Stimulated activated CD4-positive, alpha-beta T cell treated with anti-CD3 and anti-CD28 coated beads, Interleukin-15, amount 100 ng/mL, for 1 hour (primary cell): ENCODE measurements at places on chromosomes 1 and 21.

- no peak for DNase-seq
Observed at GRCh38 chr1:6958407-6959030, 173.3 kb downstream of the CAMTA1 start.

GRCh38 chr21:26457817-26458216 is 115.3 kb downstream of the CYYR1 start:
- no peak for DNase-seq

GRCh38 chr1:8523666-8524206 is 205.8 kb downstream of the SLC45A1 start:
- no peak for DNase-seq

- DNase-seq = no peak
Observed at GRCh38 chr21:31366825-31367224, 22.8 kb upstream of the TIAM1 start.

DNA sequence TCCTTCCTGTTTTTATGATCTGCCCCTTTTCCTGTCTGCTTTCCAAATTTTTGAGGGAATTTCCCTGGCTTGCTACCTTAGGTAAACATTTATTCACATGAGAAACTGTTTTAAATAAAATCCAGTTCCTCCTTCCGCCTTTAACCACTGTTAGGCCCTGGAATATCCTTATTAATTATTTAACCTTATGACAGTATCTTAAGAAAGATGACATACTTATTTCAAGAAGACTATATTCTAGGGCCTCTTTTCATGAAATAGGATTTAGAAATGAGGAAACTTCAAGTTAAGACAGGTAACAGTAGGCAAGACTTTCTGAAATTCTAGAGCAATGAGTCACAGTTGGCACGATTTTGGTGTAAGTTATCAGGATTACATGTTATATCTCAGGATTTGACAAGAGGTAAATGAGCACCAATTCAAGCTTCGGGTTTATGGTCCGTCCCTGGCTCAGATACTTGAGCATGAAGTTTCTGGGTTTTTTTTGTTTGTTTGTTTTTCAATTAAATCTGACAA is 2.0 kb upstream of the TNFSF18 start:
- no peak for DNase-seq

- no peak for DNase-seq
Observed at GRCh38 chr21:35099310-35099709, 50.2 kb upstream of the RUNX1 start.
